ENCODE measurements at places on chromosomes 6 and 20.

GRCh38 chr6:83770910-83771309, 62.0 kb upstream of the SNAP91 start:
- no peak for DNase-seq

GRCh38 chr6:154289818-154290508, 66.6 kb downstream of the IPCEF1 start:
- DNase-seq = no peak

GRCh38 chr6:160202411-160202810, 56.2 kb downstream of the SLC22A2 start:
- no peak for DNase-seq

DNA sequence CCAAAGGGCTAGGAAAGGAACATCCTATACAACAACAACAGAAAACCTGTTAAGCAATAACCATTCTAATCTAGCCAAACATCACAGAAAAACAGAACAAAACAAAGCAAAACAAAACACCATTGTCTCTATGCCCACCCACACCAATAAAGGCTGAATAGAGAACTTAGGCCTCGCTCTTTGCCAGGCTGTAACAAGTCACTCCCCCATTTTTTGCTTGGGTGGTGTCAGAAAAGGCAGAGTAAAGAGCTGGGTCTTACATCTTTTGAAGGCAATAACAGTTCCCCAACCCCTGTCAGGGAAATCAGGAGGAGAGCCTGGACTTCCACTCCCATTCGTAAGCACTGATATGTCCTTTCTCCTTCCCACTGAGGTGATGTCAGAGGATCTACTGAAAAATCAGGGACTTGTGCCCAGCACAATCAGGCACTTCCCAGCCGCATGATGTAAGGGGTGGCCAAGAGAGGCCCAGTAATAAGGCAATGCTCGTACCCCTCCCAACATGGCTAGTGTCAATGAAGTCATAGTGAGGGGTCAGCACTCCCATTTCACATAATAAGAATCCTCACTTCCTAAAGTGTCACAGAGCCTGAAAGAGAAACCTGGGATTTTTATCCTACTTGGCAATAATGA, 31.0 kb downstream of the THEMIS start:
- no peak for DNase-seq

GRCh38 chr6:138454981-138455706, 44.1 kb downstream of the NHSL1 start:
- DNase-seq = peak; percentile 76

Data from CD4-positive, alpha-beta T cell treated with Interleukin-17A for 4 hours (primary cell).